ENCODE measurements at places on chromosomes 11 and 22.

DNA sequence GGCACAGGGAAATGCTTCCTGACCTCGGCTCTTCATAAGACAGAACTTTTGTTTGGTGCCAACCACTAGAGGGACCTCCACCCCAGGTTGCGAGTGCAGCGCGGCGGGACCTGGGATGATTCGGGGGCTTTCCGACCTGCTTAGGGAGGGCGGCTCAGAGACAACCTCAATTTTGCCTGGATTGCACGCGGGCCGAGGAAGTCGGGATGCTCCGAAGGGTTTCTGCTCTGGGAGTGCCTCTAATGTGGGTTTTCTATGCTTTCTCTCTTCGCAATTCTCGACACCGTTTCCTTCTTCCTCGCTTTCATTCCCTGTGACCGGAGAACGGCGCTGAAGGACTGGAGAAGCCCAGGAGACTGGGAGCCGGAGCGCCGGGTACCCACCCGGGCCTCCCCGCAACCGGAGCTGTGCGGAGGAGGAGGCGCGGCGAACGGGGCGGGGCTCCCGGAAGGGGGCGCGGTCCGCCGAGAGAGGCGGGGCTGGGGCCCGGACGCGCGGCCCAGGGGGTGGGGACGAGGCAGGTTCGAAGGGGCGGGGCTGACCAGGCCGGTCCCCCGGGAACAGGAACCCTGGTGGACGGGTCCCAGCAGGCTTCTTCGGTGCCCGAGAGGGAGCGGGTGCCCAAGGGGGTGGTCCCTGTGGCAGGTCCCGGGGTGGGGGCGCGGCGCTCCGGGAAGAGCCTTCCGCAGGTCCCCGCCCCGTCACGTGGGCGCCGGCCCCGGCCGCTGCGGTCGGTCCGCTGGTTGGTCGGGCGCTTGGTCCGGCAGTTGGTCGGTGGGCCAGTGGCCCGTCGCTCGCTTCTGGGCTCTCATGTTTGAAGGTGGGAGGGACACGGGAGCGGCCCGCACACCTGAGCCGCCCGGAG lies at the start of gene PPFIBP2:
PPFIBP2 (plus strand) TSS at position 766 of the 865 bp plus-strand sequence. CDS start 35,477 bp downstream, outside the sequence.
- peak; percentile 88 for DNase-seq

- DNase-seq, result no peak
Observed at GRCh38 chr11:47399860-47400767, 8.3 kb upstream of the SLC39A13 start.

GRCh38 chr11:91104237-91104636 lies 881.4 kb upstream of the CHORDC1 start:
- DNase-seq, result peak; percentile 84

GRCh38 chr11:20078846-20079245 lies 81.4 kb downstream of the DBX1 start:
- no peak for DNase-seq

DNA sequence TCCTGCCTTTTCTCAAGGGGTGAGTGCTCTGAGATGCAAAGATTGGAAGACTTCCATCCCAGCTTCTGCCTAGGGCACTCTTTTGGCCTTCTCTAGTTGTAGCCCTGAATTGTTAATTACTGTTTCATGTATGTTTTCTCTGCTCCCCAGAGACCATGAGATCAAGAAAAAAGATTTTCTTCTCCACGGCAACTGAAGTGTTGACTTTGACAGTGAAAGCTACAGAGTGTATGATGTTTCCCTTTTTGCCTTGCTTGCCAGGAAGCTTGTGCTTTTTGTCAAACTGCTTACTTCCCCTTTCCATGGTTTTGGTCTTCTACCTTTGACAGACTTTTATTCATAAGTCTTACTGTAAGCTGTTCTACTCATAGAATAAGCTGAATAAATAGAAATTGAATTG lies 23.3 kb upstream of the EIF3D start:
- no peak for DNase-seq

GRCh38 chr22:49476800-49477400 lies 350.8 kb downstream of the BRD1 start:
- DNase-seq, result no peak

DNA sequence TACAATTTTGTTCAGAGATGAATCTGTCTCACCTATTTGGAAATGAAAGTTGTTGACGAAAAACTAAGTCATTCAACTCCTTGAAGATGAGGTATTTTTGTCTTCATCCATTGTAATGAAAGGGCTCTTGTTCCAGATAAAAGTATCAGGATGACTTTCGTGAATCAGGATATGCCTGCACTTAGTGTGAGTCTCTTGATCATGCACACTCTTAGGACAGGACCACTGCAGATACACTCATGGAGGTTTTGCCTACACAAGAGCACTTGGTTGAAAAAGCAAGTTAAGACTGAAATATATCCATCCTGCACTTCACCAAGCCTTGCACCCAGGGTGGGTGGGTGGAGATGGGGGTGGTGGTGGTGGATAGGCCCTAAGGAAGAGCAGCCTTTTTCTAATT lies 120.8 kb upstream of the MTMR2 start:
- DNase-seq, result no peak
